ENCODE measurements at places on chromosomes 5 and 9.

- no peak for DNase-seq
Observed at GRCh38 chr5:176921714-176922113, 22.6 kb upstream of the HK3 start.

GRCh38 chr9:27765266-27766072 lies 192.2 kb upstream of the C9orf72 start:
- no peak for DNase-seq

- no peak for DNase-seq
Observed at GRCh38 chr5:135234242-135234641, 164.8 kb downstream of the MACROH2A1 start.

DNA sequence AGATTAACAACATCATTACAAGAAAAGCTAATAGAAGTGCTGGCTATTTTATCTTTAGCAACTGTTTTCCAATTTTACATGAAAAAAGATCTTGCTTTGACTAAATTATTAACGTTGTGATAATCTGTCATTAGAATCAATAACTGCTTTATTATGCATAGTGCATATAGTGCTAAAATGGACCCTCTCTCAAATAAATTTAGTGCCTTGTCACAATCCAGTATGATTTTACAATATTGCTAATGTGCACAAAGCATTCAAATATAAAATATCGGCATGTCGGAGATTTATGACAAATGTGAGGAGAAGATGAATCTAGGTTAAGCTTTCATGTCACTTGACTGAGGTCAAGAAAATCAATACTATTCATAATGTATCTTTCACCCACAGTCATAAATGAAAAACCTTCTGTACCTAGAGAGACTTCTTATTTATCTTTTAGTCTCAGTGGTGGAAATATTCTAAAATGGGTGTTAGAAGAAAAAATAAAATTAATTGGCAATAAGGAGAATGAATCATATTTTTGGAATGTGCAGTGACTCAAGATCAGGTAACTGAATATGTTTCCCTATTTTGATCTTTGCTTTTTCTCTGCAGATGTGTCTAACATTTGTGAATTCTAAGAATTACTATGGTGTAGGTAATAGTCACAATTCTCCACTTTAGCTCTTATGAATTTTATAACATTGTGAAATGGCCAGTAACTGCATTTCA lies 672.9 kb upstream of the GRAMD2B start:
- no peak for DNase-seq

GRCh38 chr5:10577371-10578292 lies 13.8 kb downstream of the ANKRD33B start:
- DNase-seq: no peak

Measured in hypothalamus (tissue), 51 donors.